NCI-H446 treated with DMSO at 0.1 percent for 48 hours (cell line): ENCODE measurements at places on chromosomes 7 and 10.

- no peak for DNase-seq
Observed at GRCh38 chr10:63608511-63608910, 87.3 kb downstream of the REEP3 start.

GRCh38 chr10:58771863-58772262, 259.2 kb downstream of the BICC1 start:
- DNase-seq, result no peak

DNA sequence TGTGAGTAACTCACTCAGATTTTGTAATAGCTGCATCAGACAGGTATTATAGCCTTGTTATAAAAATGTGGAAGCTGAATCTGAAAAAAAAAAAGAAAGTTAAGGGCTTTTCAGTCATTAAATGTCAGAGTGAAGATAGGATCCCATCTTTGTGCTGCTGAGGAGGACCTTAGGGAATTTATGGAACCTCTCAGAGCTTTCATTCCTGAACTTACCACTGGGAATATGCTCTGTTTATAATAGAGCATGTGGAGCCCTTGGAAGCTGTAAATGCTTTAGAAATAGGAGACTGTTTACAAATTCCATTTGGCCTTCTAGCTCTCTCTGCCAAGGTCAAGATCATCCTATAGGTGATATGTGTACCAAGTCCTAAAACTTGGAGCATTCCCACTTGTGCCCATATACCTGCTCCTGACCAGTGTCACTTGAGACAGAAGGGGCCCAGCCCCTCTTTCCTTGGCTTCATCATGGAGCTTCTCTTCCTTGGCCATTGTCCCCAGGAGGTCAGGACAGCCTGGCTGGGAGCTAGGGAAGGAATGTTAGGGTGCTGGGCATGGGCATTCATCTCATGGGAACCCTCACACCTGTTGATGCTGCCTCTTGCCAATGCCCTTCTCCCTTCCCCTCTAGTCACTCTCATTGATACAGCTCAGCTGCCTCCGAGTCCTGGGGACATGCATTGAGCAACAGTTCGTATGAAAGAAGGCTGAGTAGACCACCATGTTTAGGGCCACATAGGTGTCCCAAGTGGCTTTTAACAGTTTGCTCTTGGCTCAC, 105.3 kb downstream of the LRRC18 start:
- DNase-seq, result no peak

DNA sequence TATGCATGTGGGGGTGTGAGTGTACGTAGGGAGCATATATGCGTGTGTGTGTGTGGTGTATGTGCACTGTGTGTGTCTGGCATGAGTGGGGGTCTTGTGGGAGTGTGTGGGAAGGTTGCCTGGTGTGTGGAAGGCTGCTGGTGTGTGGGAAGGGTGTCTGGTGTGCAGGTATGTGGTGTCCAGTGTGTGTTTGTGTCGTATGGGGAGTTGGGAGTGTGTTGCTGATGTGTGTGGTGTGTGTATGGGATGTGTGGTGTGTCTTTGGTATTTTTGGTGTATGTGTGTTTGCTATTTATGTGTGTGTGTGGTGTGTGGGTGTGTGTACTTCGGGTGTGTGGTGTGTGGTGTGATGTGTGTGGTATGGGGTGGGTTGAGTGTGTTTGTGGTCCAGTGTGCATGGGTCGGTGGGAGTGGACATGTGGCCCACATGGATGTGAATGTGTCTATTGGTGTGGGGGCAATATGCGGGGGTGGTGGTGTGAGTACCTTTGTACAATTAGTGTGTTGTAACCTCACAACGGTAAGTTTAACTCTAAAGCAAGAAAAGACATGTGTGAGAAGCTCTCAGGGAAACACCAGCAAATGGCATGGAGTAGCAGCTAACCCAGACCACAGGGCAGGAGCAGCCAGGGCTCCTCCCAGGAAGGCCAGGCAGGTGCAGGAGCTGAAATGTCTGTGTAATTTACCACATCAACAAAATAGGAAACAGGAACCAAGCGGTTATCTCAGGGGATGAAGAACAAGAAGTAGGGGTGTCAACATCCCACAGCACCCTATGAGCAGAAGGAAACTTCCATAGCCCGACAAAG, 11.9 kb downstream of the ANTXRL start:
- no peak for DNase-seq

DNA sequence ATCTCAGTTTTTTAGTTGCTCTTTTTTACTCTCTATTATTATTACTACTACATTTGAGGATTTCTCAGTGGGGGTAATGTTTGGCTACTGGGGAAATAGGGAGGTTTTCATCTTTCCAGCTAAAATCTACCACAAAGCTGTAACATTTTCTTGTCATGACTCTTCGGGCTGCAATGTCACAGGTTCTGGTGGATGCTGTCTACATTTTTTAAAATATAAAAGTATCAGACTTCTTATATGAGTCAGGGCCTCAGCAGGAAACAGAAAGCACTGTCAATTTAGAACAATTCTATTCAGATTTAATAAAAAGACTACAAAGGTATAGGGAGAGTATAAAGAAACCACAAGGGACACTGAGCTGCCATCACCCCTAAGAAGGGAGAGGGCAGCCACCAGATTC, 61.6 kb downstream of the DNAJC12 start:
- no peak for DNase-seq

GRCh38 chr7:144049491-144049890, 743 bp downstream of the OR2A5 start:
- no peak for DNase-seq

- DNase-seq, result no peak
Observed at GRCh38 chr10:132162590-132163277, 24.0 kb upstream of the DPYSL4 start.

GRCh38 chr7:77309714-77310220, 106.4 kb downstream of the GSAP start:
- DNase-seq, result no peak

- DNase-seq, result no peak
Observed at GRCh38 chr10:125344573-125345171, 184.3 kb upstream of the CTBP2 start.

GRCh38 chr7:39615350-39615975, 7.9 kb upstream of the RALA start:
- DNase-seq, result no peak

GRCh38 chr10:23445591-23445990, 6.7 kb downstream of the OTUD1 start:
- DNase-seq, result no peak

GRCh38 chr7:66700633-66701131, 39.9 kb upstream of the RABGEF1 start:
- DNase-seq, result no peak

DNA sequence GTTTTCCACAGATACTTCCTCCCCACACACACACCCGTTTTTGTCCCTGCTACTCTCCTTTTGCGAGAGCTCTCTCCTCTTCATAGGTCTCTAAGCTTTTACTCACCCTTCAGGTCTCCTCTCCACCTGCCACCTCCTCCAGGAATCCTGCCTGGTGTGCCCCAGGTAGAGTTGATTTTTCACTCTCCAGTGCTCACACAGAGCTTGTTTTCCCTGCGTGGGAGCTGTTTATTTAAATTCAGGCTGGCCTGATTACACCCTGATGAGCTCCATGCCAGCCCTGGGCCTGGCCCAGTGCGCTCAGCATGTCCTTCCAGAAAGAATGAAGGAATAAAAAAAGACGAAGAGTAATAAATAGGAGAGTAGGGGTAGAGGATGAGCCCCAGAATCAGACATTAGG, 7.5 kb upstream of the CLDN4 start:
- no peak for DNase-seq

DNA sequence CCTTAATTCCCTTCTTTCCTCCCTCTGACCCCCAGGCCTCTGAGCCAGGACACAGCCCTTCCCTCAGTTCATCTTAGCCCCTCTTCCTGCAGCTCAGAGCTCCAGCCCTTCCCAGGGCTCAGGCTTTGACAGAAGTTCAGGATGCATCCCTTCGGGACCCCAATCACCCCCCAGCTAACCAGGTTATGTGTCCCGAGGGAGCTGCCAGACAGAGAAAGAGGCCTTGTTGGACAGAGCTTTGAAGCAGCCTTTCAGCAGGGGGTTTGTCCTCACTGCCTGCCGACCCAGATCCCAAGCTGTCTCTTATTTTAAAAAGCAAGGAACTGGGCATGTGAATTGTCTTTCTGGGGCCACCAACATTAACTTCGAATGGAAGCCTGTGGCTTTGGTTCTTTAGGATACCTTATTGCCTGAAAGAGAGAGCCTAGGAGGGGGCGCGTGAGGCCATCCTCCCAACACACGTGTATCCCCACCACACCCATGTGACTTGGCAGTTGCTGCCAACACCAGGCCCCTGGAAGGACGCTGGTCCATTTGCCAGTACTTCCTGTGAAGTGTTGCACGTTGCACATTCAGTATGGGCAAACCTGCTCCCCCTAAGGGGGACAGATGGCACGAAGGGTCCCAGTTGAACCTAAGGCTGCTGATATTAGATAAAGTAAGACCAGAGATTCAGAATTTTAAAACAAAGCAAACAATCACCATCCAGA, 858 bp downstream of the CCDC136 start:
- no peak for DNase-seq

DNA sequence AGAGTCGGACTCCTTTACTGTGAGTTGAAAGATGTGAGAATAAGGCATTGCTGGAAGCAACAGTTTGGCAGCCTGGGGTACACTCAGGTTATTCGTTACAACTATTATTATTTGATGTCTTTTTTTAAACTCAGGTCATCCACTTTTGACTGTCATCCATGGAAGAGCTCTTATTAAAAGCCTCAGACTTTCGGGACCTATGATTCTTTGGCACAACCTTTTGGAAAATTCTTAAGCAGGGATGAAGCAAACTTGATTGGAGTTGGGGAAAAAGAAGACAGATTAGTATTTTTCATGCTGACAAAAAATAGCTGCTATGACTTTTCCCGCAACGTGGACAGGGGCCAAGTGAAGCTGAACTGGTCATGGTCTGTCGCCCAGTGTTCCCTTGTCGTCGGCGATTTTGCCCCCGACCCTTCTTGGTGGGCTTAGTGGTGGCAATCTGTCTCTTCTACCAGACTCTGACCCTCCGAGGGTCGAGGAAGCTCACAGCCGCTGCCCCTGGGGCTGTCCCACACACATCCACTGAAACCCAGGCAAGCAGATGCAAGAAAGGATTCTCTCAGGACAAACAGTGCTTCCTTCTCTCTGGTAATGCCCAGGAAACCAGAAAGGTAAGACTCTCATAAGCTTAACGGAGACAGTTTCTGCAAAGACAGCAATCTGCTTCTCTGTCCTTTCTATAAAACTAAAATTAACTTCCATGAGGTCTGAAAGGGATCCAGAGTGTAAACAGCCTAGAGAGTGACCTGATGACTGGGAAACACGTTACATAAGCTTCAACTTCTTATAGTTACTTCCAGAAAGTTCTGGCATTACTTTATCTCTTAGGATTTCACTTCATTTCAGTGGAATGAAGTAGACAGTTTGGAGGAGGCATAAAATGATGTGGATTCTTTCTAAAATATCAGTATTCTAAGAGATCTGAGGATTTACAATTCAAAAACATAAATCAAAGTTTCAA, 1.0 kb downstream of the CPED1 start:
- no peak for DNase-seq

- peak; percentile 47 for DNase-seq
Observed at GRCh38 chr10:70381471-70382421, 679 bp downstream of the LRRC20 start.

DNA sequence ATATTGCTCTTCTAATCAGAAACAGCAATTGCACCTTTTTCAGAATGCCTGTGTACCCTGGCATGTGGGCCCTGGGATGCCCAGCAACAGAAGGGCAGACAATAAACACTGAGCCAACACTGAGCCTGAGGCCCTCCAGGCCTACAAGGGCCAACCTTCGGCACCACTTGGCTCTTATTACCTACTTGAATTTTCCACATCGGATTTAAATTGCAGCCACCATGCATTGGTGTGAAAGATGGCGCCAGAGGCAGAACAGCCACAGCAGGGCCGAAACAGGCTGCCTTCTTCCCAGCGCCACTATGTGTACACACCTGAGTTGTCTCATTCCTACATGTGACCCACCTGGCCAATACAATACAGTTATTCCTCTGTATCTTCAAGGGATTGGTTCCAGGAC, 51.4 kb upstream of the EZH2 start:
- no peak for DNase-seq

DNA sequence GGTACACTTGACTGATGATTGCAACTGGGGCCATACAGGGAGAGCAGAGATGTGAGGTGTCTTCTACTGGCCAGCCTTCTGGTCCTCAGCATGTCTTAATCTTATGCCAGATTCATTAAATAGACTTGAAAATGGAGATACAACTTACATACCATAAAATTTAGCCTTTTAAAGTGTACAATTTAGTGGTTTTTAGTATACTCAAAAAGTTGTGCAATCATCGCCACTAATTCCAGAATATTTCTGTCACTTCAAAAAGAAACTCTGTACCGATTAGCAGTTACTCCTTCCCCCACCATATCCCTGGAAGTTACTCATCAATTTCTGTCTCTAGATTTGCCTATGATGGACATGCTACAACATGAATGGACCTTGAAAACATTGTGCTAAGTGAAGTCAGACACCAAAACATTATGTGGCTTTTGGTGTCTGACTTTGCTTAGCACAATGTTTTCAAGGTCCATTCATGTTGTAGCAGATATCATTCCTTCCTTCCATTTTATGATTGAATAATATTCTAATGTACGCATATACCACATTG, 53.0 kb downstream of the SH2D4B start:
- no peak for DNase-seq

DNA sequence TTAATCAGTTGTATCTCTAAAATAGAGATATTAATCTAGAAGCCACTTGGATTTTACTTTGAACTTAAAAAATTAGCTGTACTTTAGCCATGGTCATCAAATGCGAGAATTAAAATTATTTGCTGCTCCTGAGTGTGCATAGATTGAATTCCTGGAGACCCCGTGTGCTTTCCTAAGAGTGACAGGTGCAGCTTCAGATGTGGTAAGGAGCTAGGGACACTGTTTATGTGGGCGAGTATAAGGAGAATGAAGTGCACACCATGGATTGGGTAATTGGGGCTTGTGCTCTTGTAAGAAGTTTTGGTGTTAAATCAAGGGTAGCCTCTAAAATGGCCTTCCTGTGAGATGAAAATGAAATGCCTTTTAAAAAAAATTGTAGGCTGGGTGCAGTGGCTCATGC, 9.8 kb downstream of the PLCE1 start:
- DNase-seq, result no peak

- DNase-seq, result no peak
Observed at GRCh38 chr7:101391991-101392390, 29.3 kb downstream of the COL26A1 start.

DNA sequence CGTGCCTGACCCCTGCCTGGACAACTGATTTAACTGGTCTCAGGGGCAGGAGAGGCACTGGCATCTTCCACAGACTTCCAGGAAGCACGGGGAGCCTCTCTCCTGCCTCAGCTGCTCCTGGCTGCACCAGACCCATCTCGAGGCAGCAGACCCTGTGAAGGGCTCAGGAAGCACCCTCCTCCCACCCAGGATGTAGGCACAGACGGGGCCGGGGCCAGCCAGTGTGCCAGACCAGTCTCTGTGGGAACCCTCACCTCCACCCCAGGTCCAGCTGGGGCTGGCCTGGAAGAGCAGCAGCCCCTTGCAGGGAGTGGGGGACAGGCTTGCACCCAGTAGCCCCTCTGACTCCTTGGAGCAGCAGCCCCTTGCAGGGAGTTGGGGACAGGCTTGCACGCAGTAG, 56.3 kb downstream of the RASGEF1A start:
- no peak for DNase-seq

DNA sequence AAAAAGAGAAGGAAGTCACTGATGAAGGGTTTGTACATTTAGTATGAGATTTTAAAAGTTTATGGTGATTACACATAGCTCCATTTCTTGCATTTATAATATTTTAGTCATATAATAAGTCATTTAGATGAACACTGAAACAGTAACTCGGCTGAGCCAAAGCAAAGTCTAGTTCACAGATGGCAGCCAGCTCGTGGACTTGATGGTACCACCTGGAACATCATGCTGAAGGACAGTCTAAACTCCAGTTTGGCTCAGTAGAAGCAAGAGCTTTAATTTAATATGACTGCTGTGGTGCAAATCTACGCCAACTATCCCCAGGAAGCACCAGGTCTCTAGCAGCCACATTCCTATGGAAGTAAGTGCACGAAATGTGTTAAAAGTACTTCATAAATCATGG, 16.4 kb downstream of the SRI start:
- no peak for DNase-seq
